ENCODE measurements at places on chromosomes 3 and 15. TPM values are rescaled to one million over a fixed set of nuclear protein-coding genes. Genes with fewer than 3 reads are reported as not detected.

Gene ONECUT1
- total RNA-seq: 15.2 TPM

Gene TMEM108
- total RNA-seq: 0.72 TPM

Gene ACKR4
- total RNA-seq: 1.8 TPM

GRCh38 chr3:172094621-172095557 lies 55.5 kb downstream of the FNDC3B start:
- H3K4me3 ChIP-seq: no peak overlapping the region
- peaks cover 33% of the 10 kb centered on the region for H3K4me1 ChIP-seq
- no peak for DNase-seq
- H3K27ac ChIP-seq: no peak overlapping the region

DNA sequence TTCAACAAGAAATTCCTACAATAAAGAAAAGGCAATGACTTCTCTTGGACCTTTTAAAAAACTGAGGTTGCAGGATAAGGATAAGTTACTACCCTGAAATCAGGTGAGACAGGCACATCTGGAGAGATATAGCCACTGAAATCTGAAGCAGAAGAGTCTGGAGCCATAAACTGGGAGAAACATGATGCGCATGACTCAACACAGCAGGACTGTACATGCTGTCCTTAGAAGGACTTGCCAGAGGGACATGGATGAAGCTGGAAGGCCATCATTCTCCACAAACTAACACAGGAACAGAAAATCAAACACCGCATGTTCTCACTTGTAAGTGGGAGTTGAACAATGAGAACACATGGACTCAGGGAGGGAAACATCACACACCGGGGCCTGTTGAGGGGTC lies 1020.2 kb downstream of the AGBL1 start:
- no peaks in the 10 kb centered on the region for H3K27me3 ChIP-seq
- no peaks in the 10 kb centered on the region for H3K4me1 ChIP-seq
- no peak overlapping the region for H3K4me3 ChIP-seq
